ENCODE measurements at places on chromosomes 2 and 18.

GRCh38 chr2:68934021-68934420 is 18.7 kb downstream of the GKN2 start:
- H3K27ac ChIP-seq, result no peak overlapping the region
- DNase-seq, result no peak
- no peaks in the 10 kb centered on the region for H3K36me3 ChIP-seq
- no peaks in the 10 kb centered on the region for H3K27me3 ChIP-seq
- H3K4me1 ChIP-seq, result no peaks in the 10 kb centered on the region
- H3K4me3 ChIP-seq, result no peak overlapping the region

DNA sequence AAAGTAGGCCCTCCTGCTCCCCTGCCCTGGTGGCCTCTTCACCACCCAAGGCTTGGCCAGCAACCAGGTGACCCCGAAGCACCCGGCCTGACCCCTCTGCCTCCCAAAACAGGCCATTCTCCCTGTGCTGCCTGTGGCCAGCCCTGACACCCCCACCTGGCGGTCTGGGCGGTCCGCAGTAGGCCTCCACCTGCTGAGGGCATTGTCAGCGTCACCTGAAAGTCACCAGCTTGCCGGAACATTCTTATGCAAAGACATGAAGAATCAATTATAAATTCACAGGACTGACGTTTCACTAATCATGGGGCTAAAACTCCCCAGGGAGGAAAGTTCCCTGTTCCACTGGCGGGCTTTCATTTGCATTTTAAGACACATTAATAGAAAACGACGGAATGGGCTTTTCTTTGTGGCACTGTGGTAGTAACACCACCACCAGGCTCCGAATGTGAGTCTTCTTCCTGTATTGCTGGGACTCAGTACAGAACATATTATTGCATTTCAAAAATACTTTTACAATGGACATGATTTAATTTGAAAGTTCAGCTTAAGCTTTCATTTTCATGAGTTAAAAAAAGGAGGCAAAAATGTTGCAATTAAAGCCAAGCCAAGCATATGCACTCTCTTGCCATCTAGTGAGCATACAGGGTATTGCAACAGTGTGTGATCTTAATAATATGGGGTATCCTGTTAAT is 57.4 kb downstream of the ADI1 start:
- peaks cover 7% of the 10 kb centered on the region for H3K36me3 ChIP-seq
- H3K27me3 ChIP-seq, result no peaks in the 10 kb centered on the region
- H3K4me3 ChIP-seq, result no peak overlapping the region
- H3K4me1 ChIP-seq, result peaks cover 4% of the 10 kb centered on the region
- peak overlapping the region; percentile 65 for H3K27ac ChIP-seq
- DNase-seq, result no peak

- no peaks in the 10 kb centered on the region for H3K4me1 ChIP-seq
- no peak overlapping the region for H3K27ac ChIP-seq
- no peaks in the 10 kb centered on the region for H3K27me3 ChIP-seq
Observed at GRCh38 chr2:96386470-96386869, 50.9 kb downstream of the NCAPH start.

GRCh38 chr18:6879508-6880195 is 150.1 kb downstream of the ARHGAP28 start:
- H3K4me3 ChIP-seq, result no peak overlapping the region
- no peaks in the 10 kb centered on the region for H3K27me3 ChIP-seq
- no peaks in the 10 kb centered on the region for H3K4me1 ChIP-seq
- DNase-seq, result no peak
- no peaks in the 10 kb centered on the region for H3K36me3 ChIP-seq
- H3K27ac ChIP-seq, result no peak overlapping the region

DNA sequence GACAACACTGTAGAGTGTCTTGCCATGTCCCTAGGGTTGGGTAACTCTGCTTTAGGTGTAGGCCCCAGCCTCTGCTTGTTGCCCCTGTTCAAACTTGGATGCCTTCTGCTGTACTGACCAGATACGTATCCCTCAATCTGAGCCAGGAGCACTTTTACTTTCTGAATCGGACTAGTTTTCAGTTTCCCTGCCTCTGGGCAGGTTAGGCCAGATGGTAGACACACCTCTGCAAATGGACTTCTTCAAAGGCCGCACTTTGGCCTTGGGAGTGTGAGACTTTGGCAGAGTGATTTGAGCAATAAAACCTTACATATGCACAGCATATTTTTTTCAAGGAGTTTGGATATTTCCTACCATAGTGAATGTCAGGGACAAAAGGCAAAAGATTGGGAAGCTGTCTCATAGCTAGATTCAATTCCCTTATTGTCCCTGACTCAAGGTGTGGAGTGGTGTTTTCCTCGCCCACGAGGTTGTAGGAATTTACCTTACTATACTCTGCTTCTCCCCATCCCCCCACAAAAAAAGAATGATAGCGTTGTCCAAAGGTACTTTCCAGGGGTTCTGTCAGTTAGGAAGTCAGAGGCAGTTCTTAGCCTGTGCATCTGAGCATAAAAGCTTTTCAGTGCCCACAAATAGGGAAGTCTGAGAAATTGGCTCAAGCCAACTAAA is 15.3 kb upstream of the PARD3B start:
- H3K4me1 ChIP-seq, result peaks cover 8% of the 10 kb centered on the region
- H3K4me3 ChIP-seq, result no peak overlapping the region
- H3K36me3 ChIP-seq, result no peaks in the 10 kb centered on the region
- peak overlapping the region; percentile 67 for H3K27ac ChIP-seq

DNA sequence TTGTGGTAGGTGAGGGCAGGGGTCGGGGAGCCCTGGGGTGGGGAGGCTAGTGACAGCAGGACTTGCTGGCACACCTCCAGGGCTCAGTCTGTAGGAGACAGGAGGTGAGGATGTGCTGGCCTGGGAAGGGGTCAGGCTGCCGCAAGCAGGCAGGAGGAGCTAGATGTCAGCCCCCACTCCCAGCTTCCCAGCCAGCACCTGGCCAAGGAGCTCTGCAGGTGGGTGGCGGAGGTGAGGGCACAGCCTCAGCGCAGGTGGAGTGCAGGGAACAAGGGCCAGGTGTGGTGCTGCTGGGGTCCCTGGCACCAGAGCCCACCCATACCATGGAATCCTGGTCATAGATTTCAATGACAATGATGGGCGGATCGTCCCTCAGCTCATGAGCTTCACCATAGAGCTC is 2.9 kb downstream of the OTOF start:
- H3K36me3 ChIP-seq, result no peaks in the 10 kb centered on the region
- no peak for DNase-seq
- no peak overlapping the region for H3K4me3 ChIP-seq
- H3K4me1 ChIP-seq, result no peaks in the 10 kb centered on the region
- H3K27ac ChIP-seq, result no peak overlapping the region
- H3K27me3 ChIP-seq, result no peaks in the 10 kb centered on the region

DNA sequence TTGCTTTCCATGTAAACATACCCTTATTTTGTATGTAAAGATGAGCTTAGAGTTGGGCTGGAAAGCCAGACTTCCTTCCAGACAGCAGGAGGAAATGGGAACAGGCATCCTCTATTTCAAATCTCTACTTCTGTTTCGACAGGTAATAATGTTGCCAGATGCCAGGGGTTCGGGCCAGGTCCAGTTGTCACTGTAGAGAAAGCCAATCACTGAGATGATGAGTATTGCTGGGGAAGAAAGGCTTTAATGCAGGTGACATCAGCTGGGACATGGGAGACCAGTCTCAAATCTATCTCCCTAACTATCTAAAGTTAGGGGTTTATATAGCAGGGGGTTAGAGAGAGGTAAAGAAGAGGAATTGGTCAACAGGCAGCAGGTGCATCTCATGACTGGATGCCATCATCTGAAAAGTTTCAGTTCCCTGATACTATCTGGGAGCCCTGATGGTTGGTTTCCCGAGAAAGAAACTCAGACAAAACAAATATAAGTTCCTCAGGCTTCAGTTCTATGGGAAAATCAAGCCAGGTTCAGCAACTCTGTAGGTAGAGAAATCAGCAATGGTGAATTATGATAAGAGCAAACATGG is 9.3 kb upstream of the MTCL1 start:
- no peak overlapping the region for H3K27ac ChIP-seq
- no peak for DNase-seq
- no peak overlapping the region for H3K4me3 ChIP-seq
- H3K4me1 ChIP-seq, result no peaks in the 10 kb centered on the region

DNA sequence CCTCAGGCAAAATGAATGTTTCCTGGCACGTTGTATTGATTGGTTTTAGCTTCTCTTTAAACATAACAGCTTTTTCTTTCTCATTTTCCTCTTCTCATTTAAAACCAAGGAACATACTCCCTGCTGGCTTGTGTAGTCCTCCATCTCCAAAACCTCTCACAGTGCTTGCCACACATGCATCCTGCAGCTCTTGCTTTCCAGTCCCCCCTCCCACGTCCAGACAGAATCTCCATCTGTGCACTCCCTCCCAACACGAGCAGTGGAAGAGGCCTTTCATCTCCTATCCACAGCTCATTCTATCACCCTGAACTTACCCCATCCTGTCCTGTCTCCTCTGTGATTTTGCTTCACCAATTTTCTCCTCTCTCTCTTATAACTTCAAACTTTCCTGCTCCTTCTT is 99.6 kb upstream of the THSD7B start:
- H3K4me1 ChIP-seq, result no peaks in the 10 kb centered on the region
- H3K4me3 ChIP-seq, result no peak overlapping the region
- H3K36me3 ChIP-seq, result no peaks in the 10 kb centered on the region
- H3K27me3 ChIP-seq, result no peaks in the 10 kb centered on the region

- DNase-seq, result no peak
- H3K4me1 ChIP-seq, result peaks cover 19% of the 10 kb centered on the region
Observed at GRCh38 chr2:148643421-148643820, 1.1 kb upstream of the EPC2 start.

GRCh38 chr2:58667137-58667774 is 426.1 kb upstream of the FANCL start:
- no peaks in the 10 kb centered on the region for H3K4me1 ChIP-seq
- H3K4me3 ChIP-seq, result no peak overlapping the region
- DNase-seq, result no peak
- H3K27me3 ChIP-seq, result no peaks in the 10 kb centered on the region

DNA sequence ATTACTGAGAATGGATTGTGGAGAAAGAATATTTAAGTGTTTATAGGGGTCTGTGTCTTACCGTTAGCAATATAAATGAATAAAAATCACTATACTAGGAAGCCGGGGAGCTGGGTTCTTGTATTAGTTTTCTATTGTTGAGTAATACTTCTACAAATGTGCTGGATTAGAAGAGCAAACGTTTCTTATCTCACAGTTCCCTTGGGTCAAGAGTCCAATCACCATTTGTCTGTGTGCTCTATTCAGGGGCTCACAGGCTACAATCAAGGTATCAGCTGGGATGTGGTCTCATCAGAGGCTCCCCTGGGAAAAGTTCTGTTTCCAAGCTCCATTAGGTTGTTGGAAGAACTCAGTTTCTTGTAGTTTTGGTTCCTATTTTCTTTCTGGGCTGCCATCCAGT is 790.9 kb downstream of the CNTNAP5 start:
- no peak overlapping the region for H3K4me3 ChIP-seq
- H3K27me3 ChIP-seq, result no peaks in the 10 kb centered on the region
- DNase-seq, result no peak
- no peaks in the 10 kb centered on the region for H3K4me1 ChIP-seq
- no peak overlapping the region for H3K27ac ChIP-seq

DNA sequence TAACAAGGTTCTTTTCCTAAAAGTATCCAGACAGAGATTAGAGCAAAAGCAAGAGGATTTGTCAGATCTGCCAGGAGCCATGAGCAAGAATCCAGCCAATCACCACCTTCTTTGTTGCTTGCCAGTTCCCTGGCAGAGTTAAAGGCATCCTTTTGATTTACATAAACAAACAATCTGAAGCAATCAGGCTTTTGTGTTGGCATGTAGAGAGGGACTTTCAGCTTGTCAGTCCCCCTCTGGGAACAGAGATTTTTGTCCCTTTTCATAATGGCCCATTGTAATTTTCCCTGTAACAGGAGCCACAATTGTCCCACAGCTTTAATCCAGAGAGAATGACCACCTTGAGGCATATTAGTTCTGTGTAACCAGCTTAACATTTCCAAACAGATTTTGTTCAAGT is at the start of gene ERMN:
Gene ERMN, minus strand, starts transcription at position 39 of the 400 bp plus-strand sequence. CDS start 182 bp downstream, outside the sequence.
- no peak within 1 kb of the TSS for H3K27ac ChIP-seq
- DNase-seq, result no peak
- H3K27me3 ChIP-seq, result no peaks in the 10 kb centered on the region
- H3K4me1 ChIP-seq, result peaks cover 17% of the 10 kb centered on the region

DNA sequence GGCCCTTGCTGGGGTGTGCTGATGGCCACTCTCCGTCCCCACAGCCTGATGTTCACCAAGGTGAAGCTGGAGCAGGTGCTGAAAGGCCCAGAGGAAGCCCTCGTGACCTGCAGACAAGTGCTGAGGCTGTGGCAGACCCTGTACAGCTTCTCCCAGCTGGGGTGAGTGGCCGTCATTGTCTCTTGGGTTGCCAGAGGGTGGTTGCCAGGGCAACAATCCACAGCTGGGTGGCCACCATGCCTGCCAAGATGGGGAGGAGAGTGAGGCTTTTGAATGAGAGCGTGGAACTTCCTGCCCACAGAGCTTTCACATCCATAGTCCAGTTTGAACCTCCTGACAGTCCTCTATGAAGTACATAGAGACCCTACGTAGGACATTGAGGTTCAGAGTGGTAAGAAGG is 108.8 kb downstream of the STPG4 start:
- H3K36me3 ChIP-seq, result no peaks in the 10 kb centered on the region
- H3K4me1 ChIP-seq, result peaks cover 44% of the 10 kb centered on the region
- H3K27ac ChIP-seq, result no peak overlapping the region
- H3K27me3 ChIP-seq, result no peaks in the 10 kb centered on the region
- no peak for DNase-seq
- no peak overlapping the region for H3K4me3 ChIP-seq

DNA sequence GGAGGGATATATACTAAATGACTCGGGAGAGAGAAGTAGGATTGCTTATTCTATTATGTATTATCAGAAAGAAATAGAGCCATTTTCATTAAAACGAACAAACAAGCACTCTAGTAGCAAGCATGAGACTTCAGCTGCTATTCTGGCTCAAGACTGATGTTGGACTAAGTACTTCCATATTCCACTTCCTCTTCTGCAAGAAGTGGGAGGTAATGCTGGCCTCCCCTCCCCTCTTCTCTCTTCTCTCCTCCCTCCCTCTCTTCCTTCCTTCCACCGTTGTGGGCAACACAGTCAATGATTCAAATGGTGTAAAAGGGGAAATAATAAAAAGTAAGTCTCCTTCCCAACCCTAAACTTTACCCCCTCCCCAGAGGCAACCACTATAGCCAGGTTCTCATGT is 62.6 kb downstream of the EMX1 start:
- no peak for DNase-seq
- no peak overlapping the region for H3K27ac ChIP-seq
- peaks cover 11% of the 10 kb centered on the region for H3K4me1 ChIP-seq

DNA sequence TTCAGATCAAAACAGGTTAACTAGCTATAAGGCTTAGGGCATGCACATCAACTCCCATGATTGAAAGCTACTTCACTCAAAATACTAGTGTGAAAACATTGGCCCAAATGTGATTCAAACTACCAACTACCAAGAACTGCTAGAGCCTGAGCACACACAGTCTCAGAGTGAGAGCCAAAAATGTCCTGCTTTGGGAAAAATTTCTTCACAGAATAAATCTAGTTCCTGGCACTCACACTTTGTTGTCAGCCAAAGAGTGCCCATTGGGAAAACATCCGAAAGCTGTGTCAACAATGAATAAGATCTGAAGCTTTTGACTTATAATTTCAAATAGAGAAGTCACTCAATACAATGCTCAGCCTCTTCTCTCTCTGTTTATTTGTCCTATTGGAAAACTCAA is 182.7 kb downstream of the LRATD1 start:
- H3K27ac ChIP-seq, result no peak overlapping the region
- no peak for DNase-seq
- H3K4me3 ChIP-seq, result no peak overlapping the region
- H3K27me3 ChIP-seq, result no peaks in the 10 kb centered on the region

- no peaks in the 10 kb centered on the region for H3K4me1 ChIP-seq
- H3K4me3 ChIP-seq, result no peak overlapping the region
- no peak overlapping the region for H3K27ac ChIP-seq
- H3K27me3 ChIP-seq, result no peaks in the 10 kb centered on the region
- no peak for DNase-seq
Observed at GRCh38 chr2:193088026-193088425, 893.3 kb upstream of the TMEFF2 start.

Measured in transverse colon (tissue), 4 donors.